Psoas muscle (tissue), 8 donors: ENCODE measurements at places on chromosomes 5 and 9.
A peak's percentile ranks its signal among the peaks of the same experiment; 100 is the strongest.

- no peaks in the 10 kb centered on the region for H3K4me1 ChIP-seq
- peaks cover 36% of the 10 kb centered on the region for H3K27me3 ChIP-seq
- no peak overlapping the region for H3K4me3 ChIP-seq
- no peak overlapping the region for H3K27ac ChIP-seq
- DNase-seq = peak; percentile 18
Measured at GRCh38 chr9:135251996-135252760, 164.7 kb downstream of the OLFM1 start.

DNA sequence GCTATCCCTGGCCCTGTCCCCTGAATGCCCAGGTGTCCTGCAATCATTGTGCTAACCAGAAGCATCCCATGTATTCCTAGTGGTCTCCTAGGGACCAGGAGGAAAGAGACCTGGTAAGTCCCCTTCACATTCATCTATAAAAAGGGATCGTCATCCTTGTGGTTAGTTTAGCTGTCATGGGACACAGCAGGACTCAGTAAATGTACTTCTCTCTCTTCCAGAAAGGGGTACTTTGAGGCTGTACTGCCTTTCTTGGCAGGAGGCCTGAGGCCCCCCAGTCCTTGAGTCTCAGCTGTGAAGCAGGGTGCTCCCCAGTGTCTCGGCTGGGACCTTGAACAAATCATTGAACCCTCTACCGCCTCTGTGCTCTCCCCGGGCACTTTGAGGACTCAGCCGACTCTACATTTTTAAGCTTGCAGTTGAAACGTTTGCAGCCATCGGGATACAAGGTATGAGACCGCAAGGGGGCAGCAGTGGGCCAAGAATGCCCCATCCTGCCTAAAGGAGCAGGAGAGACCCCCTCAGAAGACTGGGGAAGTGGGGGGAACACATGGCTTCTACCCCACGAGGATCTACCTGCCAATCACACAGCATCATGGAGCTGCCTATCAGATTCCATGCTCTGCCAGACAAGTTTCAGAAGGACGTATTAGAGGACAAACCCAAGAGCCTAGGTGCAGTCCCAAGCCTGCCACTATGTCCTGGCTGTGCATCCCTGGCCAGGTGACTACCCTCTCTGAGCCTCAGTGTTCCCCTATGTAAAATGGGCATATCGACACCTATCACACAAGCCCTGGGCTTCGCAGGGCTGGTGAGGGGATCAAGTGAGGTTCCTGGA lies 2.4 kb upstream of the PHYKPL start:
- H3K27me3 ChIP-seq = no peaks in the 10 kb centered on the region
- H3K36me3 ChIP-seq = peaks cover 7% of the 10 kb centered on the region
- H3K4me3 ChIP-seq = no peak overlapping the region
- peak overlapping the region; percentile 11 for H3K27ac ChIP-seq
- peaks cover 57% of the 10 kb centered on the region for H3K4me1 ChIP-seq
- DNase-seq = peak; percentile 84

DNA sequence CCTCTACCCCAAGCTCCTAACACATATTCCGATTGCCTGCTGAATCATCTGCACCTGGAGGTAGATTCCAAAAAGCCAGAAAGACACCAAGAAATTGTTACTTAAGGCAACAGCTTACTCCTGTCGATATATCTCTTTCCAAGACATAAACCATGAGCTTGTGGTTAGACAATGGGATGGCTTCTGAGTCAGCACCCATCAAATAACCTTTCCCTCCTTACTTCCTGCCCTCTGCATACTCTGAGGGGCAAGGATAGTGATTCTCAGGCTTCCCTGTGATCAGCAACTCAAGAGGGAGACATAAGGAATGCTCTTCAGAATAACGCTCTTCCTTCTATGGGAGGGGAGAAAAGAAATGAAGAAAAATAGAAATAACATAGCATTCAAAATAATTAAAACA lies 70.9 kb downstream of the TMEM215 start:
- no peaks in the 10 kb centered on the region for H3K4me1 ChIP-seq
- no peaks in the 10 kb centered on the region for H3K36me3 ChIP-seq
- H3K27me3 ChIP-seq = no peaks in the 10 kb centered on the region
- no peak for DNase-seq
- no peak overlapping the region for H3K4me3 ChIP-seq

DNA sequence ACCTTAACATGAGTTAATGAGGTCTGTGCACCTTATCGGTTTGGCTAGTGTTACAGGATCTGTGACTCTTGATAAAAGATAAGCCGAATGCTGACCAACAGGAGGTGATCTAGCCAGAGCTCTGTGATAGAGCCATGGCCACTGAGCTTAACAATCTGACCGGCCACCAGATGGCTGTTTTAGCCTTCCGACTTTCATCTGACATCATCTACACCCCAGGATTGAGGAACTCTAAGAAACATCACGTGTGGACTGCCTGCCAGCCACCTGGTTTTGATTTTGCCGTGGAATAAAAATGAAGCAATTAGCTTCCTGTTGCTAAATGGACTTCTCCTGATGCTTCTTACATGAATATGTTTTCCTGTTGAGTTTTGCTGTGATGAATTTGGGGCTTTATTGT lies 281.3 kb downstream of the CEMIP2 start:
- no peaks in the 10 kb centered on the region for H3K27me3 ChIP-seq
- peak; percentile 16 for DNase-seq
- no peaks in the 10 kb centered on the region for H3K4me1 ChIP-seq
- no peaks in the 10 kb centered on the region for H3K36me3 ChIP-seq
- no peak overlapping the region for H3K4me3 ChIP-seq
- no peak overlapping the region for H3K27ac ChIP-seq

GRCh38 chr5:34913072-34913471 lies 2.2 kb downstream of the RAD1 start:
- peaks cover 48% of the 10 kb centered on the region for H3K36me3 ChIP-seq
- no peak for DNase-seq
- H3K27me3 ChIP-seq = no peaks in the 10 kb centered on the region
- no peak overlapping the region for H3K4me3 ChIP-seq

GRCh38 chr9:83367326-83367725 lies 170.9 kb downstream of the FRMD3 start:
- no peaks in the 10 kb centered on the region for H3K4me1 ChIP-seq
- DNase-seq = no peak
- no peaks in the 10 kb centered on the region for H3K36me3 ChIP-seq
- no peak overlapping the region for H3K27ac ChIP-seq
- H3K4me3 ChIP-seq = no peak overlapping the region

DNA sequence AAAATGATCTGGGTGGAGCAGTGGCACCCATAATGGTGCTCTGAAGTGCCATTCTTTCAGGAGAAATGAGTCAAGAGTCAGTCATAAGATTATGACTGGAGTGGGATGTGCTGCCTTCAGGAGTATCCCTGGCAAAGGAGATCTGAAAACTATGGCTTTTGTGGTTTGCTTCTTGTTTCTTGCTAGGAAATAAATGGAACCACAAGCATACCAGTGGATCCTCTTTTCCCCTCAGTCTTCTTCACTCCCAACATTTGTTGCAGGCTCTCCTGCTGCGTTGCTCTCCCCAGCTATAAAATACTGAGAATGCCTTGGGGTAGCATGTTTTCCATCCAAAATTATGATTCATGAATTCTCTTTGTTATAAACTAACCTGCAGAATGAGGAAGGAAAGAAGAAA lies 199.1 kb downstream of the NNT start:
- DNase-seq = no peak
- H3K4me3 ChIP-seq = no peak overlapping the region
- H3K36me3 ChIP-seq = no peaks in the 10 kb centered on the region
- H3K4me1 ChIP-seq = no peaks in the 10 kb centered on the region
- no peaks in the 10 kb centered on the region for H3K27me3 ChIP-seq

GRCh38 chr9:20316372-20316771 lies 305.9 kb downstream of the MLLT3 start:
- no peak overlapping the region for H3K4me3 ChIP-seq
- no peak for DNase-seq
- H3K4me1 ChIP-seq = no peaks in the 10 kb centered on the region
- H3K27me3 ChIP-seq = no peaks in the 10 kb centered on the region
- H3K27ac ChIP-seq = no peak overlapping the region

DNA sequence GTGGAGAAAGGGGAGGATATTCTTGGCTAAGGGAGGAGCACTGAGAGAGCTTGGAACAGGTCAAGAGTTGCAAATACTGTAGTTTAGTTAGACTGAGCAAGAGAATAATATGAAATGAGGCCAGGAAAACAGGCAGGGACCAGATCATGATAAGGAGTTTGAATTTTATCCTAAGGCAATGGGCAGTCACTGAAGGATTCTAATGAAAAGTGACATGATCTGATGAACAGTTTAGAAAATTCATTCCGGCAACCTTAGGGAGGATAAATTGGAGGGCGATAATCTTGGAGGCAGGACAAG lies 276.1 kb downstream of the PLK2 start:
- H3K4me3 ChIP-seq = no peak overlapping the region
- H3K27me3 ChIP-seq = no peaks in the 10 kb centered on the region
- no peaks in the 10 kb centered on the region for H3K36me3 ChIP-seq
- peaks cover 4% of the 10 kb centered on the region for H3K4me1 ChIP-seq

- no peak for DNase-seq
- no peak overlapping the region for H3K27ac ChIP-seq
- no peaks in the 10 kb centered on the region for H3K36me3 ChIP-seq
- H3K27me3 ChIP-seq = no peaks in the 10 kb centered on the region
- H3K4me1 ChIP-seq = peaks cover 4% of the 10 kb centered on the region
- no peak overlapping the region for H3K4me3 ChIP-seq
Measured at GRCh38 chr5:65043843-65044359, 275.2 kb downstream of the CWC27 start.
